Mucosa of descending colon (tissue), 3 donors: ENCODE measurements at places on chromosomes 4 and X. TPM values are rescaled to one million over a fixed set of nuclear protein-coding genes. Genes with fewer than 3 reads are reported as not detected.

GRCh38 chr4:143763587-143763986 lies 63.1 kb upstream of the FREM3 start:
- no peak for DNase-seq

USP27X gene
- total RNA-seq: 1.4 TPM

BEX4 gene
- 7.8 TPM for total RNA-seq

FHDC1 gene
- 14.1 TPM for total RNA-seq

TRIM60 gene
- not detected for total RNA-seq

GRCh38 chr4:7171191-7171900 lies 21.0 kb upstream of the SORCS2 start:
- DNase-seq: no peak

GRCh38 chr4:167274351-167274750 lies 40.1 kb upstream of the SPOCK3 start:
- DNase-seq: no peak

DNA sequence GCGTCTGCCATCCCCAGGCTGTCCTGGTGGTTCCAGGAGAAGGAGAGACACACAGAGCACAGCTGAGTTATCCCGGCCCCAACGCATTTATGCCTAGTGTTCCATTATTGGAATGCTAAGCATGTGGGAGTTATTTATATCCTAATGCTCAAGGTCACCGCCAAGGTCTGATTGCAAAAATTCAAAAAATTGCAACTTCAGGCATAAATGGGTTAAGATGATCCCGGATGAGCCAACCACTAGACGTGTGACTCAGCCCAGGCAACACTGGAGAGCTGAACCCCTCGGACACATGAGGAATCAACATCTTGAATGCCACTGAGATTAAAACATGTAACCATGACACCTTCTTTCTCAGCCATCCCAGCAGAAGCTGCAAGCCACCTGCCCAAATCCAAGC lies 3.8 kb upstream of the ZCCHC4 start:
- DNase-seq: no peak

DNA sequence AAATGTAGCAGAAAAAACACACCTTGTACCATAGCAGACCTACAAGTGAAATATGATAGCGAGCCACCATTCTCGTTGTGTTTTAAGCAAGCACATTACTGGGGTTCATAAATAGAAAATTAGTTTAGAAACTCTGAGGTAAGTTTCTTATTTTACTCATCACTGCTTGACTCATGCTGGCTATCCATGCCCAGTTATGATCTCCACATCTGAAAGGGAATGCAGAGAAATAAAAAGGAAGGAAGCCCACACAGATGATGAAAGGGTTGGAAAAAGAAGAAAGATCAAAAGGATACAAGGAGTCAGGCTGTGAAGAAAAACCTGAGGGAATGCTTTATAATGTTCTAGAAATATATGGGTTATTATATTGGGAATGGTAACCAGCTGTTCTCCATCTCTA lies 54.5 kb downstream of the CAMK2D start:
- DNase-seq: no peak

DNA sequence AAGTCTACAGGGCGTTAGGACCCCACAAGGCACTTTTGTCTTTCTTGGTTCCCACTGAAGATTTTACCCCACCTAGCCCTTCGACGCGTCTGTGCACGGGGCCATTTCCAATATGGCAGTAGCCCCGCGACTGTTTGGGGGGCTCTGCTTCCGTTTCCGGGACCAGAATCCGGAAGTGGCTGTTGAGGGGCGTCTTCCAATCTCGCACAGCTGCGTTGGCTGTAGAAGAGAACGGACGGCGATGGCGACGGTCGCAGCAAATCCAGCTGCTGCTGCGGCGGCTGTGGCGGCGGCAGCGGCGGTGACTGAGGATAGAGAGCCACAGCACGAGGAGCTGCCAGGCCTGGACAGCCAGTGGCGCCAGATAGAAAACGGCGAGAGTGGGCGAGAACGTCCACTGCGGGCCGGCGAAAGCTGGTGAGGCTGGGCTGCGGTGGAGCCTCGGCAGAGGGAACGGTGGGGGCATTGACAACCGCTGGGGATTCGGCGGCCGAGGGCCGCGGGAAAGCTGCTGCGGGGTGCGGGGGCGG lies at the start of gene USP11:
Gene USP11, plus strand, starts transcription at position 207 of the 530 bp plus-strand sequence. Its CDS starts 35 bp downstream, at position 242.
- DNase-seq: no peak

DNA sequence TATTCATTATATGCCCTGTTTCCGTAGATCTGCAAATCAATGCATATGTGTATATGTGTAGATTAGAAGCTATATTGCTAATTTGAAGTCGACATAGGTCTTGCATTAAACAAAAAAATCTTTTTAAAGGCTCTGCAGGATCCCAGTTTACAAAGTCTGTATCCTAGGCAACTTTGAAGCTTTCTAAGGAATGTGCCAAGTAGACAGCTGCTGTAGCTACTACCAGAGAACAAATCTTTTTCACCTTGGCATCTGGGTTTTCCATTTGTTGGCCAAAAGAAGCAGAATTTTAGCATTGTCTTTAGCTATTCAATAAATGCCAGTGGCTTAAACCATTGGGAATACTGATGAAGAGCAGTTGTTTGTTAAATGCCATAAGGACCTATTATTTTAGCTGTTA lies 88.0 kb downstream of the NAA11 start:
- no peak for DNase-seq

- no peak for DNase-seq
These were observed 177.1 kb downstream of the UNC5C start for GRCh38 chr4:95371476-95372224.

DNA sequence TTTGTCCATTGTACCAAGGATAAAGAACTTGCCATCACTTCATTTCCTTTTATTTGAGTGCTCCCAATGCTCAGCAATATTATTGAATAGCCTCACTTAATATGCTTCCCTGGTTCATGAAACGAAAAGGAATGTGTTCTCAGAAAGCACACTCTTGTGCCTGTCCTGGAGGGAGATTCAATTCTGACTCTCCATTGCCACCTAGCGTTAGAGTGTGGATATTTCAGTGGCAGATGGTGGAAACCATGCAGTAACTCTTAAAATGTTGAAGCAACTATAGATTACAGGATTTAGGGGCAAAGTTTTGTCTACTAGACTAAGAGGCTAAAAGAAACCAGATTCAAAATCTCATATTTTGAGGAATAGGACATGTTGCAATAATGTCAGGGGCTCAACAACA lies 36.0 kb downstream of the GAB3 start:
- DNase-seq: no peak

DOK7 gene
- 0.39 TPM for total RNA-seq

- no peak for DNase-seq
These were observed 502 bp downstream of the HNRNPDL start for GRCh38 chr4:82429728-82430192.

GRCh38 chrX:19721726-19722370 lies 165.6 kb downstream of the SH3KBP1 start:
- DNase-seq: no peak

GRCh38 chr4:136709897-136710296 lies 822.4 kb downstream of the PCDH18 start:
- DNase-seq: no peak

TCEAL2 gene
- 1.2 TPM for total RNA-seq

- DNase-seq: no peak
These were observed 255.7 kb upstream of the RPS6KA3 start for GRCh38 chrX:20522420-20522819.

- no peak for DNase-seq
These were observed 5.1 kb upstream of the MTHFD2L start for GRCh38 chr4:74152836-74153235.

CMC4 gene
- total RNA-seq: 5.2 TPM

- DNase-seq: no peak
These were observed 180.8 kb downstream of the NHS start for GRCh38 chrX:17555846-17556245.

GRCh38 chr4:129240816-129241215 lies 144.9 kb downstream of the C4orf33 start:
- DNase-seq: no peak

DNA sequence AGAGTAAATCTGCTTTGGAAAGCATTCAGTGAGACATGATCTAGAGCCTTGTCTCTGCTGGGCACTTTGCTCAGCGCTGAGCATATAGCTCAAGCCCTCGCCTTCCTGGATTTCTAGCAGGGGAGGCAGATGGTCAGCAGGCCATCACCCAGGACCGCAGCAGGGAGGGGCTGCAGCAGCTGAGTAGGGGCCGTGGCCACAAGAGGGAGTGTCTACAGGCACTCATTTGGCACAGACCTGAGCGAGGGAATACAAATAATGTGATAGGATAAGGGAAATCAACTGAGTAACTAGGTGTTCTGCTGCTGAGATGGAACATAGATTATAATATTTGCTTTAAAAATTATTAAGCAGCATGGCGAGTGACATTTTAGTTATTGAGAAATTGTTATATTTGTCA lies 30.2 kb downstream of the OFD1 start:
- DNase-seq: no peak

DNA sequence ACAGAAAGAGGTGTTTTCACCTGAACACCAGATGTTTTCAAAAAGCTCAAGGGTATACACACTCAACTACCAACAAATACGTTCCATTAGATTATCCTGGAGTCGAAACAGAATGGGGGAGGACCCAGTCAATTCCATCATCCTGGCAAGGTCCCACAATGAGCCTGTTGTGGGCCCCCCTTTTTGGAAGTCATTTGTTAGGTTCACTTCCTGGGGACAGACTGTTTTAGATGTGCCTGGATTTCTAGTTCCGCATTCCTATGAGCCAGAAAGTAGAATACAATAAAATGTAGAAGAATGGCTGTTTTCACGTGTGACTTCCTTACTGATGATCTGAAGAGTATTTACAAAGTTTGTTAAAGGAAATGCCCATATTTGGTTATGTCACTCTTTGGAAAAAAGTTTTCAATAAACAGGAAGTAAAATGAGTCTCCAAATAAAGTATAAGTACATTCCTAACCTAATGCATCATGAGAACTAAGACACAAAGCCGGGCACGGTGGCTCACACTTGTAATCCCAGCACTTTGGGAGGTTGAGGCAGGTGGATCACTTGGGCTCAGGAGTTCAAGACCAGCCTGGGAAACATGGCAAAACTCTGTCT lies 192.5 kb downstream of the MAML3 start:
- DNase-seq: no peak

GRCh38 chr4:151407466-151408379 lies 1.3 kb upstream of the FHIP1A start:
- peak; percentile 59 for DNase-seq

GRCh38 chr4:174318829-174319764 lies 35.4 kb downstream of the CEP44 start:
- DNase-seq: no peak

DNA sequence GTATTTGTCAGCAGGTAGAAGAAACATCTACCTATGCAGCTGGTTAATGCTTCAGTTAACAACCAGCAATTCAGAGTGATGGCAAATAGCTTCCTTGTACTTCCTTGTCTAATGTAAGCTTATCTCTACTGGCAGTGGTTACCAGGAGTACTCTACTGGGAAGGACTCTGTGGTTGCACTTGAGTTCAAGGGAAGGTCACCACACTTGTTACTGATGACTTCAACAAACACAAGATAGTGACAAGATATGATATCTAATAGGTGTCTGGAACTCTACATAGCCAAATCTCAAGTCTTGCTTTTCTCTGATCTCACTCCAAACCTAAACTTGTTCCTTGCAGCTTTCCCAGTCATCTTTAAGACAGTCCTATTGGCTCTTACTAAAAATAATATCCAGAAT lies 1644.9 kb upstream of the TENM3 start:
- no peak for DNase-seq

ZAR1 gene
- total RNA-seq: not detected

GRCh38 chr4:90950385-90950841 lies 823.2 kb downstream of the CCSER1 start:
- DNase-seq: no peak

TSPAN7 gene
- 61.4 TPM for total RNA-seq
